CD4-positive, alpha-beta memory T cell (primary cell): ENCODE measurements at places on chromosomes 1 and 21.

DNA sequence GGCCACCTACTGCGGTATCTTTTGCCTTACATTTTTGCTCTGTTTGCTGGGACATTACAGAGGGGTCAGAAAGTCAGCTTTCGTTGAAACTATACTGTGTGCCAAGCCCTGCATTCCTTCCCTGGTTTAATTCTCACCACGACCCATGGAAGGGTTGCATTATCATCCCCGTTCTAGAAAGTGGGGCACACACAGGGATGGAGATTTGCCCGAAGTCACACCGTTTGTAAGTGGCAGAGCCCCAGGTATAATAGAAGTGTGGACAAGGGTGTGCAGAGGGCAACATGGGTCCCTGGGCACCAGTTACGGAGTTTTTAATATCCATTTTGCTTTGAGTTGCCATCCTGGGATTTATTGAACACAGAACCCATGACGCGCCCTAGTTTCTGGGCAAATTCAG is 11.8 kb downstream of the DMRTB1 start:
- no peak for DNase-seq

GRCh38 chr1:37995751-37996345 is 6.0 kb upstream of the SF3A3 start:
- no peak for DNase-seq

DNA sequence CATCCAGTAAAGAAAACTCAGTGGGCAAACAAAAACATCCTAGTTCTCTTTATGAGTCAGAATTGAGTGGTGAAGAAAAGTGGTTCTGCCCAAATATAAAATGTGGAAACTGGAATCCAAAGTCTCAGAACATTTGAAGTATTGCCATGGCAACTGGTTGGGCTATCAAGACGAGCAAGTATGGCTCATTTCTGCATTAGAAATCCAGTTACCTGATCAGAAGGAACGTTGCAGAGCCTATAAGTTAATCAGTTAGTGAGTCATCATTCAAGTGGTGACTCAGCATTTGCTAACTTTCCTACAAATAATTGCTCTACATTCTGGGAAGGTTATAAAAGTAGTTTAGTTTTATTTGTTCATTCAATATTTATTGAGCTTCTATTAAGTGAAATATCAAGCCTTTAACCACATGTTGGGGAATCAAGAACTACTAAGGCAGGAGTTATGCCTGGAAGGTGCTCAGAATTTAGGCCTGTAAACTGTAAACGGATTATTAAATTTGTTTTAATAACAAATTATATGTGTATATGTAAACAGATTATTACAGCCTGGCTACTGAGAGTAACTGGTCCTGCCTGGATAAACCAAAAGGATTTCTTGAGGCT is 104.3 kb downstream of the PAPPA2 start:
- no peak for DNase-seq

GRCh38 chr1:96980448-96980847 is 258.9 kb downstream of the PTBP2 start:
- DNase-seq: no peak

- no peak for DNase-seq
Measured at GRCh38 chr1:116231752-116232151, 120.6 kb downstream of the MAB21L3 start.

DNA sequence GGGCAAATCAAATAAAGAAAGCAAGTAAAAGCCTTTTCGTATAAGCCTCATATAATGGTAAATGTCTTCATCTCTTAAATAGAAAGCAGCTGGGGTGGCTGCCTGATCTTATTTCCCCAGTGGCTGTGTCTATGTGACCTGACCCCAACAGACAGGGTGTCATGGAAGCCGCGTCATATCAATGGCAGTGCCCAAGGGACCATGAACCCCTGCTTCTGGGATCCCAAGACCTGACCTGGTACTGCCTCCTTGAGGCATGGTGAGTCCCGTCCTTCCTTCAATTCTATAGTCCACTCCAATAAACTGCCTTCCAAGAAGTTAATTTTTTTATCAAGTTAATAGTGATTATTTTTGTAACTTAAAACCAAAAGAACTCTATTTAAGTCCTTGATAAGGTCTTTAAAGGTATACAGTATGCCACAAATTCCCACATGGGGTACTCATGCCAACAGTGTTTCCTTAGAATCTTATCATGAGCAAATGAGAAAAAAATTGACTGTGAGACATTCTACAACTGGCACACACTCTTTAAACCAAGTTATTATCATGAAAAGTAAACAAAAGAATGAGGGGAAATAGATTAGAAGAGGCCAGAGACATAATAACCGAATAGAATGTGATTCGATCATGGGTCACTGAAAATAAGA is 104.6 kb downstream of the ADSS2 start:
- DNase-seq: no peak

GRCh38 chr1:24051206-24051945 is 60.6 kb downstream of the MYOM3 start:
- no peak for DNase-seq

GRCh38 chr1:216123446-216124191 is 299.6 kb downstream of the USH2A start:
- no peak for DNase-seq

DNA sequence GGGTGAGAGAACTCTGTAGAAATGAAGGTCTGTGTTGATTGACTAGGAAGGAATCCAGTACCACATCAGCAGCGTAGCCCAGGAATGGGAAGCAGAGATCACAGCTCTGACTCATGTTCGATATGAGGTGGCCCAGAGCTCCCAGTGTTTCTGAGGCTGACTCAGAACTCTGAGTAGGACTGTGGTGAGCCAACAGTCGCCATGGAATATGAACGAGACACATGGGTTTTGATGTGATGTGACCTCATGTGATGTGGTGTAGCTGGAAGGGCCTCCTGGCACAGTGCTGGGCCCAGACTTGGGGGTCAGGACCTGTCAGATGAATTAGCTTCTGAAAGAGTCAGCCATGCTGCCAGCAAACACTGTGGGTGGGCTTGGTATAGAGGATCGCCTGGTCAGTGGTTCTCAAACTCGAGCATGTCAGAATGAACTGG is 237.0 kb downstream of the MRPL39 start:
- no peak for DNase-seq
